ENCODE measurements at places on chromosomes 11 and 22.

- DNase-seq: no peak
Observed at GRCh38 chr11:61732705-61733104, 19.7 kb upstream of the MYRF start.

DNA sequence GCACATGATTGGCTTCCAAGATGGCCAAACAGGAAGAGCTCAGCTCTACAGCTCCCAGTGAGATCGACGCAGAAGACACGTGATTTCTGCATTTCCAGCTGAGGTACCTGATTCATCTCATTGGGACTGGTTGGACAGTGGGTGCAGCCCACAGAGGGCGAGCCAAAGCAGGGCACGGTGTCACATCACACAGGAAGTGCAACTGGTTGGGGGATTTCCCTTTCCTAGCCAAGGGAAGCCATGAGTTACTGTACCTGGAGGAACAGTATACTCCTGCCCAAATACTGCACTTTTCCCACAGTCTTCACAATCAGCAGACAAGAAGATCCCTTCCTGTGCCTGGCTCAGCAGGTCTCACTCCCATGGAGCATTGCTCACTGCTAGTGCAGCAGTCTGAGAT is 131.2 kb downstream of the DLG2 start:
- DNase-seq: no peak

- no peak for DNase-seq
Observed at GRCh38 chr11:115916608-115917007, 412.4 kb upstream of the CADM1 start.

GRCh38 chr22:49956418-49956770 is 4.2 kb upstream of the PIM3 start:
- no peak for DNase-seq

GRCh38 chr22:23781511-23782183 is 5.1 kb upstream of the SMARCB1 start:
- no peak for DNase-seq

- no peak for DNase-seq
Observed at GRCh38 chr11:75158696-75159150, 7.8 kb downstream of the SLCO2B1 start.

DNA sequence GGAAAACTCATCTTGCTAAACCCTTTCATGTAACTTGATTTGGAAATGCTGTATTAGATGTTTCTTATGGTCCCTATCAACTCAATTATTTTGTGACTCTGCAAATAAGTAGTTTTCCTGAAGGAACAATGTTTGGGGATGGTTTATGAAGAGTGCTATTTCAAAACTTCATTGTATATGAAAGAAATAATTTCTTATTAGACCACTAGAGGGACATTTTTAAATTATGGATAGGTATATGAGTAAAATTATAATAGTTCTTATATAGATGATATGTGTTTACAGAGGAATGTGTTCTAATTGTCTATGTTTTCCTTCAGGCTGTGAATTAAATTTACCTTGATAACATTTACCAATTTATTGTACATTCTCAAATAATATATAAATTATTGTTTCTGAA is 509.4 kb upstream of the RAG2 start:
- no peak for DNase-seq

DNA sequence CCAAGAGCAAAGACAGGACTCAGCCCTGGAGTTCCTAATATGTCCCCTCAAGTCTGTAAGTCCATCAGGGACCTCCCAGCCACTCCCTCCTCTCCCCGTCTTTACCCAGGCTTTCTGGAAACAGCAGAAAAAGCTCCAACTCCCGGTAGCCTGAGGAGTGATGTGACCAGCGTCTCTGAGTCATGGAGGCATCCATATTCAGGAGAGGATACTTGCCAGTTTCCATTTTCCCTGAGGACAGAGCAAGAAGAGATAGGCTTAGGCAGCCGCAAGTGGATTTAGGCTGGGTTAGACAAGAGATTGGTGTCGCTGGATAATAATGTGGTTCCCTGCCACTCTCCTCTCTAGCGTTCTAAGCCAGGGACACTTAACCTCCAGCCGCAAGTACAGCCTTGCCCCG is 206.6 kb downstream of the GRIK4 start:
- DNase-seq: no peak

DNA sequence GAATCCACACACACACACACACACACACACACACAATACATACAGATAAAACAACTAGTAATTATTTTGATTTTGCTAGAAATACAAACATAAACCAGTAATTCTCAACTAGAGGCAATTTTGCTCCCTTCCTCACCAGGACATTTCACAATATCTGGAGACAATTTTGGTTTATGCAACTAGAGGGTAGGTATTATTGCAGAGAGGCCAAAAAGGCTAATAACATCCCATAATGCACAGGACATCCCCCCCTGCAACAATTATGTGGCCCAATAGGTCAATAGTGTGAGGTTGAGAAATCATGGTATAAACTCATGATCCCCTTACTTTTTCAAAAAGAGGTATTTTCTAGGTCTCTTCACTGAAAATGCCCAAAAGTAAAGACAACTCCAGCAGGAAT is 29.0 kb downstream of the PGR start:
- no peak for DNase-seq

- DNase-seq: no peak
Observed at GRCh38 chr11:67528376-67528775, 5.1 kb upstream of the CABP2 start.

DNA sequence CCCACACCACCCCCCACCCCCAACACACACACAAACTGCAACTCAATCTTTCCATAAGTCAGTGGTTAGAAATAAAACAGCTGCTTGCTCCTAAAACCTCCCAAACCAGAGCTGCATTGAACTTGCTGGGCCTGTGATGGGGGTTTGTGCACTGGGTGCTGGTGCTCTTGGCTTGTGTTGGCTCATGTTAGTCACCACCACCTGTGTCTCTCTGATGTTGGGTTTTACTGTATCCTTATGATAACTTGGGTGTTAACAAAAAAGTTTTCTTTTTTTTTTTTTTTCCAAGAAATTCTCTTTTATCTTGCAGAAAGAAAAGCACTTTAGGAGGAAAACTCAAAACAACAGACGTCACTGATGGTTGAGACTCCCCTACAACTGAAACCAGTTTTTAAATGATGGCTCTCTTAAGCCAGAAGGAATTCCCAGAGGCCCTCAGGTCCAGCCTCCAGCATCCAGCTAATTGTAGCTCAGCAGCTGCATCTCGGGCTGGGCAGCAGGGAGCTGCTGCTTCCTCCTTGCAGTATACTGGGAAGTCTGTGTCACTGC is 79.9 kb upstream of the DRD2 start:
- no peak for DNase-seq

GRCh38 chr11:121999651-122000050 is 116.4 kb downstream of the BLID start:
- no peak for DNase-seq

GRCh38 chr11:77823775-77824174 is 2.8 kb downstream of the AAMDC start:
- no peak for DNase-seq

GRCh38 chr11:2702771-2703362 is 3.1 kb upstream of the KCNQ1OT1 start:
- no peak for DNase-seq

GRCh38 chr11:123091506-123091905 is 29.6 kb upstream of the HSPA8 start:
- DNase-seq: no peak

- no peak for DNase-seq
Observed at GRCh38 chr11:90840071-90840470, 617.2 kb upstream of the CHORDC1 start.

DNA sequence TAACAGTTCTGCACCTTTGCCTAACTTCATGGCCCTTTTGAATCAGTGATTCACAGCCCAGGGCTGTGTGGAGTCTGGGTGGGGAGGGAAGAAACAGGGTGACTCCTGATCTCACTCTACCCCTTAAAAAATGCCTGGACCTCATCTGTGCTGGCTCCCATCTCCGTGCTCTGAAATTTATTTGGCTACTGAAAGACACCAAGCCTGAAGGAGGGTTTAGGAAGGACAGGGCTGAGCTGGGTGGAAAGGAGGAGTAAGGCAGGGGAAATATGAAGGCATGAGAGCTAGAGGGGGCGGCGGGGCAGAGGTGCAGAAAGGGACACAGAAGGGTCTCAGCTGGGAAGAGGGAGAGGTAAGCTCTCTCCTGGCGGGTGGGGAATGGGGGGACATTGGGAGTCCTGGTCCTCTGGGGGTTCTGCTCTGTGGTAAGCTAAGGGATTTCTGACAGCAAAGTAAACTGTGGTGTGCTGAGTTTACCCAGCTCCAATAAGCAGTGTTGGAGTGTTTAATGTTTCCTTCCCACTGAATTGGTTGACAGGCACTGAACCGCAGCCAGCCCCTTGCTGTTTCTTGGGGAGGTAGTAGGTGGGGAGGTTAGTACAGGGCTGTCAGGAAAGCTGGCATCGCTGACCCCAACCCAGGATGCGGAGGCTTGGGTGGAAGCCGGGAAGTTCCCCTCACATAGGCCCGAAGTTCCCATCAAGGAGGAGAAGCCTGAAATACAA is 71.1 kb downstream of the RPUSD4 start:
- DNase-seq: no peak

GRCh38 chr11:70066136-70066520 is 12.0 kb upstream of the ANO1 start:
- no peak for DNase-seq

- DNase-seq: no peak
Observed at GRCh38 chr11:125505492-125506080, 9.5 kb upstream of the FEZ1 start.

- no peak for DNase-seq
Observed at GRCh38 chr11:1200611-1201191, 22.2 kb upstream of the MUC5B start.

DNA sequence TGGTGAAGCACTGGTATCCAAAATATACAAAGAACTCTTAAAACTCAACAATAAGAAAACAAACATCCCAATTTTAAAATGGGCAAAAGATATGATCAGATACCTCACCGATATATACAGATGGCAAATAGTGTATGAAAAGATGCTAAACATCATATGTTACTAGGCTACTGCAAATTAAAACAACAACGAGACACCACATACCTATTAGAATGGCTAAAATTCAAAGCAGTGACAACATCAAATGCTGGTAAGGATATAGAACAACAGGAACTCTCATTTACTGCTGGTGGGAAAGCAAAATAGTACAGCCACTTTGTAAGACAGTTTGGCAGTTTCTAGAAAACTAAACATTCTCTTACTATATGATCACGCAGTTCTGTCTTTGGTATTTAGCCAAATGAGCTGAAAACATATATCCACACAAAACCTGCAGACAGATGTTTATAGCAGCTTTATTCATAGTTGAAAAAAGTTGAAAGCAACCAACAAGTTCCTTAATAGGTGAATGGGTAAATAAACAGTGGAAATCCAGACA is 38.5 kb downstream of the SIK3 start:
- no peak for DNase-seq

DNA sequence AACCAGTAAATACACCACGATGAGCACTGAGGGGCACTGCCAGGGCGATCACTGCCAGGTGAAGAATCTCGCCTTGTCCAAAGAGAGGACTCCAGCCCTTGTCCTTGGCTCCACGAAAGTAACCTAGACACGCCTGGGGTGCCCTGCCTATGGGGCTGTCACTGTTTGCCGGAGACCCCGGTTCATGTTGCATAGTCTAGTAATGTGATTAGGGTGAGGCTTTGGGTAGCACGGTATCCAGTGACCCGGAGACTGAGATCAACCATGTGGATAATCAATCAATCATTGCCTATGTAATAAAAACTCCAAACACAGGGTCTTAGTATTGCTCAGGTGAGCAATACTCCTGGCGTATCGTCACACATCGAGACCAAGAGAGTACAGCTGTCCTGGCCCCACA is 59.2 kb upstream of the BID start:
- no peak for DNase-seq

DNA sequence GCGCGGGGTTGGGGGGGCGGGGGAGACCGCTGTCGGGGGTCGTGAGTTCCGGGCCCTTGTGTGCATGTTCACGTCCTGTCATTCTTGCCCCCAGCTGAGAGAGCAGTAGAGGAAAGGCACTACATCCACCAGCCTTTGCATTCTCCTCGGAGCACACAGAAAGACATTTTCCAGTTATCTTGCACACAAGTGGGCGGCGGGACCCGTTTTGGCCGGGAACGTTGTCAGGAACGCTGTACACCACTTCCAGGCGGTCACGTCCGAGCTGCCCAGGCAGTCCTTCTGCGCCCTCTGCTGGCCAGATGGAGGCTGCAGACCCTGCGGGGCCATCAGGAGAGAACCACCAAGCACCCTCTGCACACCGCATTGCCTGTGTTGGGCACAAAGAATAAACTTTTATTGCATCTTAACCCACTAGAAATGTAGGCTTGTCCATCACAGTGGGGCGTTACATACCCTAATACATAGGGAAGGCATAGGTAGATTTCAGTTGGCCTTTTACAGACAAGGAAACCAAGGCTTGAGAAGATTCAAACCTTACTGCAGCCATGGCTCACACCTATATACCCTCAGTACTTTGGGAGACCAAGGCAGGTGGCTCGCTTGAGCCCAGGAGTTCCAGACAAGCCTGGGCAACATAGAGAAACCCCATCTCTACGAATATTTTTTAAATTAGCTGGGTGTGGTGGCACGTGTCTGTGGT is 2.8 kb upstream of the CDKN1C start:
- peak; percentile 62 for DNase-seq

- DNase-seq: no peak
Observed at GRCh38 chr11:59272771-59273372, 60.1 kb upstream of the MPEG1 start.

- no peak for DNase-seq
Observed at GRCh38 chr11:69277074-69277809, 16.7 kb upstream of the MYEOV start.

DNA sequence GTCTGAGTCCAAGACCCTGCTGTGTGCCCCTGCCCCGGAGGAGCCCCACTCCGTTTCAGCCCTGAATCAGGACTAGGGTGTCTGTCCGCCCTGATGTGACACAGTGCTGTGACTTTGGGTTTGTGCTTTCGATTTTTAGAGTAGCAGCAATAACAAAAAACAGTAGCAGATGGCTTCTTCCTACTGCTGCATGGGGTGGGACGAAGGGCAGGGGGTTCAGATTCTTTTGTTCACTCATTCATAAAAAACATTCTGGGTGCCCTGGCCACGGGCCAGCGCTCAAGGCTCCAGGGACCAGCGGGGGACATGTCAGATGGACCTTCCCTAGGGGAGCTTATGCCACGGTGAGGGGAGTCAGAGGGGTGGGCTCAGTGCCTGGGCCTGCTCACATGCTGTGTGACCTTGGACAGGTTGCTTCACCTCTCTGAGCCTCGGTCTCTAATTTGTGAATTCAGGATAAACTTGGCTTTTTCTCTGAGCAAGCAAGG is 24.6 kb upstream of the PRR5 start:
- no peak for DNase-seq

- DNase-seq: no peak
Observed at GRCh38 chr11:95469258-95469657, 238.3 kb upstream of the SESN3 start.

GRCh38 chr22:20206709-20207215 is 55.9 kb upstream of the CCDC188 start:
- DNase-seq: no peak

- no peak for DNase-seq
Observed at GRCh38 chr22:34841331-34841771, 224.6 kb upstream of the ISX start.

DNA sequence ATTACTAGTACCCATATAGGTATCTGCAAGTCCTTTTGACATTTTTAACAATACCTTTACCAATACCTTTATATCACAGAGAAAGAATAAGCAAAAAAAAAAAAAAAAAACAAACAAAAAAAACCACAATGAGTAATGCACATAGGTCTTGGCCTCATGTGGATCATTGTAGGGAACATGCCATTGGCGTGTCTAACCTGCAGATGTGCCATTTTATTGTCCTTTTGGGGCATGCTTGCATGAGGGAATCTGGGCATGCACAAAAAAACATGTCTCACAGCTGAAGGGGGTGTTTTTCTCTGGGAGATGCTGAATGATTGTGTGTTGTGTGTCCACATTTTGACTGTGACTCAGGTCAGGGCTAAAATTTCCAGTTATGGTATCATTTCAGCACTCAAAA is 361.6 kb downstream of the GUCY1A2 start:
- DNase-seq: no peak

Measured in activated naive CD4-positive, alpha-beta T cell (primary cell).